ENCODE measurements at places on chromosomes 1 and 21.

DNA sequence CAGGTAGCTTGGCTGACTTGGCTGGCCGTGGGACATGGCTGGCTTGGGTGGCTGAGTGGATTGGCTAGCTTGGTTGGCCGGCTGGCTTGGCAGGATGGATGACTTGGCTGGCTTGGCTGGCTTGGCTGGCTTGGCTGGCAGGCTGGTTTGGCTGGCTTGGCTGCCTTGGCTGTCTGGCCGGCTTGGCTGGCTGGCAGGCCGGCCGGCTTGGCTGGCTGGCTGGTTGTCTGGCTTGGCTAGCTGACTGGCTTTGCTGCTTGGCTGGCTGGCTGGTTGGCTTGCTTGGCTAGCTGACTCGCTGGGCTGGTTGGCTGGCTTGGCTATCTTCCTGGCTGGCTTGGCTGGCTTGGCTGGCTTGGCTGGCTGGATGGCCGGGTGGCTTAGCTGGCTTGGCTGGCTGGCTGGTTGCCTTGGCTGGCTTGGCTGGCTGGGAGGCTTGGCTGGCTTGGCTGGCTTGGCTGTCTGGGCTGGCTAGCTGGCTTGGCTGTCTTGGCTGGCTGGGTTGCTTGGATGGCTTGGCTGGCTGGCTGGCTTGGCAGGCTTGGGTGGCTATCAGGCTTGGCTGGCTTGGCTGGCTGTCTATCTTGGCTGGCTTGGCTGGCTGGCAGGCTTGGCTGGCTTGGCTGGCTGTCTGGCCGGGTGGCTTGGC lies 129.7 kb upstream of the FAM72C start:
- no peak for DNase-seq

- no peak for DNase-seq
Observed at GRCh38 chr1:247857985-247858619, 1.1 kb downstream of the TRIM58 start.

GRCh38 chr1:208604295-208604694 lies 360.1 kb upstream of the PLXNA2 start:
- DNase-seq = no peak

GRCh38 chr1:72202761-72203160 lies 79.6 kb downstream of the NEGR1 start:
- DNase-seq = no peak

GRCh38 chr1:26012864-26013263 lies 8.7 kb upstream of the EXTL1 start:
- DNase-seq = no peak

GRCh38 chr1:54403808-54404261 lies 2.4 kb downstream of the SSBP3 start:
- DNase-seq = no peak

- no peak for DNase-seq
Observed at GRCh38 chr1:216458812-216459211, 35.6 kb upstream of the USH2A start.

- DNase-seq = no peak
Observed at GRCh38 chr1:40162753-40163441, 1.7 kb downstream of the RLF start.

DNA sequence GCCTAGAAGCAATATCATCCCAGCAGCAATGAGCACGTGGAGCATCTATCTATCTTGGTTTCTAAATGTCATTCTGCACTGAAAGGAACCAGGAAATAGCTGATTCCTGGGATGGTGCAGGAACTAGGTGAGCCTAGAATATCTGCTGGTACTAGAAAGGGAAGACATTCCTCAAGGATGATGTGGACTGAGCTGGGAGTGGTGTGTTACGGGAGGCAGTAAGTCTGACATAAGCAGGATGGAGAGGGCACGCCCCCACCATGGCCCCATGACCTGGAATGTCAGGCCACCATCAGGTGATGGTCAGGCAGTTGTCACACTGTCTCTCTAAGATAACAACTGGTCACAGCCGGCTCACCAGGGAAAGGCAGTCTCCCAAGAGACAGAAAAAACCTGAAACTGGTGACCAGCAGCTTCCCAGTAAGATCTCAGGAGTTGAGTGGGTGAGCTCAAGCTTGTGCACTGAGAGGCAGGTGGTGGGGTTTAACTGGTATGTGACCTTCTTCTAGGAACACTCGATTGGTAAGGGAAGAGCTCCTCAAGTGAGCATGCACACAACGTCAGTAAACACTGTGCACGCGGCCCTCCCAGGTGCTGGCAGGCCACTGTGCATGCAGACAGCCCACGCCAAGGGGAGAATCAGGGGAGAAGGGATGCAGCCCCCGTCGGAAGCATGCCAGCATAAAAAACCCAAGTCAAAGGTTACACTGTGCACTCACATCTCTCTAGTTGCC lies 148.7 kb downstream of the ADSS2 start:
- no peak for DNase-seq

- DNase-seq = no peak
Observed at GRCh38 chr1:181010789-181011188, 11.9 kb downstream of the STX6 start.
